ENCODE measurements at places on chromosomes 3 and 15.

DNA sequence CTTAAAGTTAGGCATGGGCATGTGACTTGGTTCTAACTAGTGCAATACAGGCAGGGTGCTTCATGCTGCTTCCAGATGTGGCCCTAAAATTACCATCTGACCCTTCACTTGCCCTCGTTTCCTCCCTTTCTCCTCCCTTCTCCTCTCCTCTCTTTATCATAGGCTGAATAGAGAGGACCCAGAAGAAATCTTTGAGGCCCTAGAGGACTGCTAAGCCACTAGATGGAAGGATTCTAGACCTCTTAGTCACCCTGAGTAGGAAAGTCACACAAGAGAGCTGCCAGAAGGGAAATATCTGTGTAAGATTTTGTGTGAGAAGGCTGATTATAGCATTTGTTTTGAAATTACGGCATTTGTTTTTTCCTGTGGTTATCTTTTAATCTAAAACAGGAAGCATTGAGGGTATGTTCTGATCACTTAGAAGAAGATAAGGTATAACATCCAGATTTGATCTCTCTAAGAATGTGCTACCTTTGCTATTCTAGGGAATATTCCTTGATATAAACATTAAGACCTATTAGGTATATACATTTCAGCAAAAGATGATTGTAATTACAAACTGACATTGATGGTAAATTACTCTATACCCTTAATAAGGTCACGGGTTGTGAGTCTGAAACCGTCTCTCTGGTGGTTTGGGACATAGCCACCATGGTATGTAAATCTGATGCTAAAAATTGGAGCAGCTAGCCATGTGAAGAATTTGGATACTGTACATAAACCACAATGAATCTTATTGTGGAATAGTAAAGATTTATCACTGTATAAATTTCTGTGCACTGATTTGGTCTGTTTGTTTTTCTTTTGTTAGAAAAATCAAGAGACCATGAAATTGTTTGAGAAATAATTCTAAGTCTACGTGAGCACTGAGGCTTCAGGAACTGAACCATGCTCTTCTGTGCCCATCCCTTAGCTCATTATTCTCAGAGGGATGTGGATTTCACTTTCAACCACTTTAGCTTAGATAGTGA, 84.1 kb downstream of the TP63 start:
- DNase-seq: no peak

GRCh38 chr15:92480361-92480760, 86.7 kb downstream of the ST8SIA2 start:
- no peak for DNase-seq

- DNase-seq: peak; percentile 83
Measured at GRCh38 chr3:23600167-23600871, 205.4 kb upstream of the UBE2E1 start.

GRCh38 chr15:39139431-39140059, 441.3 kb upstream of the THBS1 start:
- DNase-seq: no peak

- DNase-seq: no peak
Measured at GRCh38 chr15:71357321-71357732, 242.1 kb downstream of the THSD4 start.

GRCh38 chr15:47997195-47998080, 123.4 kb upstream of the SLC24A5 start:
- no peak for DNase-seq

DNA sequence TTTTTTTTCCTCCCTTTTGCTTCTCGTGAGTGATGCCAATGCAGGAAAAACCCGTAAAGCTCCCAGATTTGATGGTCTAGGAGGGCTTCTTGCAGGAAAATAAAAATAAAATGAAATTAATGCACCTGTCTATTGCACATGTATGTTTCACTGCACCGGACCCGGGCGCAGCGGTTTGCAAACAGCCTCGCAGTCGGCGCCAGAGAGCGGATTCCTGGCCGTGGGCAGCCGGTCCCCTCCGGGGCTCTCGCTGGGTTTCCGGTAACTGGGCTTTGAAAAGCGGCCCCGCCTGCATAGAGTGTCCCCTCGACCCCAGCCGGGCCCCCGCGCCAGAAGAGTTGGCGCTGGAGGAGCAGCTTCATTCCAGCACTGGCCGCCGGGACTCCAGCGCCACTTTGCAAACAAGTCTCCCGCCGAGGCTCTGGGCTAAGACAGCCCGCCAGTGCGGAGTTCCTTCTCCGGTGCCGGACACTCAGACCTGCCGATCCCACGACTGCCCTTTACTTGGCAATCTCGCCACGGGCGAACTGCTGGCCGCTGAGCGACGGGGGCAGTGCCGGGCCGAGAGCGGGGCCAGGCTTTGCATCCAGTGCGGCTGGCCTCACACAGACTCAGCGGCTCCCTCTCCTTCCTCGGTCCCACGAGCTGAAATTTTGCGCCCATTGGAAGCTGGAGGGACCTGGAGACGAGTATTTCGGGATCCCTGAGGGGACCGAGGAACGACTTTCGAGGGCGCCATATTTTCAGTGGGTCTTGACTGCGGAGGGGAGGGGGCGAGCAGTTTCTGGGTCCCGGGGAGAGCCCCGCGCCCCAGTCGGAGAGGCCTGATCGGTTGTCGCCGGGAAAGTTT, 225.9 kb upstream of the C2CD4B start:
- DNase-seq: peak; percentile 34

DNA sequence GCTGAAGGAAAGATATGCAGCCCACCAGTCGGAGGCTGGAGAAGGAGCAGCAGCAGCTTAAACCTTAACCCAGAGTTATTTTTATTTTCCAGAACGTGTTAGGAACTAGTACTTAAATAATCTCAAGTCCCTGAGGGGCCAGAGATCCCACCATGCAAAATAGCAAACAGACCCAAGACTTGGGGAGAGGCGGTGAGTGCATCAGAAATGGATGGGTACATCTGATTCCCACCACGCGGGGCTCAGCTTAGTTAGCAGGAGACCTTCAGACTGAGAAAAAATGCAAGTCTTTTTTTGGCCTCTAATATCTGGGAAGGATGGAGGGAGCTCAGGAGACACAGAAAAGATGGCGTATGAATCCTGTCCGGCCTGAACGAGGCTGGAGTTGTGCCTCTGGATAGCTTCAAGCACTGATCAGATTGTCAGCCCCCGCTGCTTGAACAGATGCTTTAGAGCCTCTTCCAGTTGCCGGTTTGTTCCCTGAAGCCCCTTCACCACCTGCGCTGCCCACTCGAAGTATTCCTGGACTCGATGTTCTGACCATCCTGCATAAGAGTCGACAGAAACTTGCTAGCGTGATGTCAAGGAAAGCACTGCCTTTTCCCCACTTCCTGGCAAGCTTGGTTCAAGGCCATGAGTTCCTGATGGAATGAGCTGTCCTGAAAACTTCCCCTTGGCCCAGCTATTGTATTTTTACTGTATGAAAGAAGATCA, 1.3 kb downstream of the HDDC3 start:
- DNase-seq: no peak

Measured in ACHN (cell line).